Neural crest cell (in vitro differentiated cells): ENCODE measurements at places on chromosomes 13 and 19. TPM values are rescaled to one million over a fixed set of nuclear protein-coding genes. Genes with fewer than 3 reads are reported as not detected.

The NXNL1 gene
- not detected in 2 replicates for total RNA-seq

The KIR2DL4 gene
- total RNA-seq, result not detected in 2 replicates

The GJB6 gene
- total RNA-seq, result not detected in 2 replicates

The HS6ST3 gene
- total RNA-seq, result 0.26 and 0.30 TPM in 2 replicates

The CGB1 gene
- total RNA-seq, result not detected in 2 replicates

The AMER2 gene
- 3.9 and 4.1 TPM in 2 replicates for total RNA-seq

The CCDC124 gene
- total RNA-seq, result 122 and 126 TPM in 2 replicates

The SOX21 gene
- total RNA-seq, result 71.8 and 79.5 TPM in 2 replicates

The COX6B2 gene
- 0.16 TPM in 1 of 2 replicates, not detected in the other for total RNA-seq

The WASF3 gene
- 78.2 and 79.7 TPM in 2 replicates for total RNA-seq

The SIGLEC7 gene
- total RNA-seq, result not detected in 2 replicates

The SHISA7 gene
- 0.54 and 0.59 TPM in 2 replicates for total RNA-seq

The KLK4 gene
- total RNA-seq, result not detected in 2 replicates

The LIPE gene
- total RNA-seq, result 24.5 and 29.1 TPM in 2 replicates

The ZNF836 gene
- 11.6 and 11.9 TPM in 2 replicates for total RNA-seq

The SULT2A1 gene
- not detected in 2 replicates for total RNA-seq

The HSPB6 gene
- 0.37 and 0.64 TPM in 2 replicates for total RNA-seq

The KASH5 gene
- not detected in 2 replicates for total RNA-seq

The RNF113B gene
- total RNA-seq, result not detected in 2 replicates

The FCHO1 gene
- 10.8 and 12.2 TPM in 2 replicates for total RNA-seq

The MPV17L2 gene
- total RNA-seq, result 16.9 and 17.2 TPM in 2 replicates

The BEST2 gene
- total RNA-seq, result not detected in 2 replicates

The ZNF865 gene
- total RNA-seq, result 20.3 TPM in 2 replicates

The FFAR3 gene
- total RNA-seq, result not detected in 2 replicates

The C19orf73 gene
- 1.0 and 1.3 TPM in 2 replicates for total RNA-seq

The ICAM5 gene
- not detected in 2 replicates for total RNA-seq

The PRR19 gene
- total RNA-seq, result 2.2 and 2.8 TPM in 2 replicates

The SHD gene
- total RNA-seq, result 2.7 and 4.5 TPM in 2 replicates

The PPP6R1 gene
- 71.2 and 73.1 TPM in 2 replicates for total RNA-seq

The ZNF154 gene
- total RNA-seq, result 25.6 and 26.2 TPM in 2 replicates

The OR10H3 gene
- total RNA-seq, result not detected in 2 replicates

The IGSF23 gene
- total RNA-seq, result not detected in 2 replicates

The FOSB gene
- 0.26 and 0.45 TPM in 2 replicates for total RNA-seq

The SULT2B1 gene
- not detected in 2 replicates for total RNA-seq

The CPT1C gene
- 87.7 and 96.1 TPM in 2 replicates for total RNA-seq

The KIR3DL1 gene
- total RNA-seq, result not detected in 2 replicates

The NCAN gene
- 12.3 and 13.8 TPM in 2 replicates for total RNA-seq

The MIA gene
- total RNA-seq, result 6.9 and 9.9 TPM in 2 replicates
